ENCODE measurements at places on chromosomes 6 and 20.

DNA sequence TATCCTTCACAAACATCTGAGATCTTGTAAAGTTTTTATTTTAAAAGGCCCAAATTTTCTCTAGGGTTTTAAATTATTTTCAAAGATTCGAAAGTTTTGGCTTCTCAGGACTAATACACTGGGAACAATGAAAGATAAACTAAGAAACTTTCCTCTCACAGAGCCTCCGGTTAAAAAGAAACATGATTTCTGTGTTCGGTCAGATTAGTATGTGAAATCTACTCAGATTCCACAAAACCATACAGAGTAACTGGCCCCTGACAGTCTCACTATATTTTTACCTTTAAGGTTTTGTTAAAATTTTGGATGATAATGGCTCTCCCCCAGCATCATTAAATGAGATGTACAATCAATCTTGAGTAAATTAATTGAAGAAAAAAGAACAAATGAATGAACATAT is 471.0 kb downstream of the COL12A1 start:
- DNase-seq: no peak

GRCh38 chr20:44186201-44186600 is 787 bp downstream of the JPH2 start:
- no peak for DNase-seq

- no peak for DNase-seq
These were observed 742.1 kb downstream of the MAFB start for GRCh38 chr20:39946931-39947330.

- no peak for DNase-seq
These were observed 101.7 kb downstream of the F13A1 start for GRCh38 chr6:6218759-6219085.

- DNase-seq: no peak
These were observed 325.9 kb downstream of the COL12A1 start for GRCh38 chr6:74879976-74880375.

Measured in amygdala (tissue), 56 donors.